ENCODE measurements at places on chromosomes 13 and 19. TPM values are rescaled to one million over a fixed set of nuclear protein-coding genes. Genes with fewer than 3 reads are reported as not detected.
A peak's percentile ranks its signal among the peaks of the same experiment; 100 is the strongest.

The FFAR2 gene
- 0.44 TPM for total RNA-seq

The GNG7 gene
- total RNA-seq: 45.9 TPM

DNA sequence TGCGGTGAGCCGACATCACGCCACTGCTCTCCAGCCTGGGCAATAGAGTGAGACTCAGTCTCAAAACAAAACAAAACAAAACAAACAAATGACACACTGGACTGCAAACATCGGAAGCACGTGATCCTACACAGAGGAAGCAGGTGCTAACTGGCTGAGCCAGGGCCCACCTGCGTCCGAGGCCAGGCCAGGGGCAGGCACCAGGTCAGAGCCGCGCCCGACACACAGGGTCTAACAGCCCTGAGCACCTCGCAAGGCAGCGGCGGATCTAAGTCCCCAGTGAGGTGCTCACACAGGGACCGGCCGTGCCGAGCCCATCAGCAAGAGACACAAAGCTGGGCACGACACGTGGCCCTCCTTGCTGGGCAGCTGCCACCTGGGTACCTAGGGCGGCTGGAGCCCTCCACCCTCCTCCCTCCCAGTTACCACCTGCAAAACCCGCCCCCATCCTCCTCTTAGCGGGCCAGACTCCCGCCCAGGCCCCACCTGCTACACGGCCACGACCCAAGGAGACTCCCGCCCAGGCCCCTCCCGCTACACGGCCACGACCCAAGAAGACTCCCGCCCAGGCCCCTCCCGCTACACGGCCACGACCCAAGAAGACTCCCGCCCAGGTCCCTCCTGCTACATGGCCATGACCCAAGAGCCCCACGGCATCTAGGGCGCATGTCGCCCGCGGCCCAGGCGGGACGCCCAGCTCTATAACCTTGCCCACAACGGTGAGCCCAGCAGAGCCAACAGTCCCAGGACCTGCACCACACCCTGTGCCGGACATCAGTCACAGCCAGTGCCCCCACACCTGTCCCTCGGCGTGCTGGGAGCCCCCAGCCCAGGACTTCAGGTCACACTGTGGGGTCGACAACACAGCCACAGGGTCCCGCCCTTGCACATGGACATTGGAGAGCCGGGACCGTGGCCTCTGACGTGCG, 15.6 kb downstream of the AP3D1 start:
- DNase-seq: no peak

DNA sequence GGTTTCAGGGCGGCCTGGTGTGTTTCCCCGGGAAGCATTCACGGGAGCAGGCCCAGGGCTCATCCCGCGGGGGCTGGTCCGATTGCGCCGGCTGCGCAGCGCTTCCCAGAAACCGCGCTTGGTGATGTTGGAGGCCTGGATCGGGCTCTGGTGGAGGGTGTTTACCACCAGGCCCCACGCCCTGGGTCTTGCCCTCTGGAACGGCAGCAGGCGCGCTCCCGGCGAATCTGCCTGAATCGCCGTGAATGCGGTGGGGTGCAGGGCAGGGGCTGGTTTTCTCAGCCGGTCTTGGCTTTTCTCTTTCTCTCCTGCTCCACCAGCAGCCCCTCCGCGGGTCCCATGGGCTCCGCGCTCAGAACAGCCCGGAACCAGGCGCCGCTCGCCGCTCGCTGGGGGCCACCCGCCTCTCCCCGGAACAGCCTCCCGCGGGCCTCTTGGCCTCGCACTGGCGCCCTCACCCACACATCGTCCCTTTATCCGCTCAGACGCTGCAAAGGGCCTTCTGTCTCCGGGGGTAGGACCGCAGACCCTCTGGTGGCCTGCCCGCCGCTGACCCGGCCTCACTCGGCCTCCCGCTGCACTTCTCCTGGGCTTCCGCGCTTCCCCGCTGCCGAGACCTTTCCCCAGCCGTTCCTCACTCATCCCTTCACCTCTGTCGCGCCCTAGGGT, 69.4 kb upstream of the GJB6 start:
- no peak for DNase-seq

DNA sequence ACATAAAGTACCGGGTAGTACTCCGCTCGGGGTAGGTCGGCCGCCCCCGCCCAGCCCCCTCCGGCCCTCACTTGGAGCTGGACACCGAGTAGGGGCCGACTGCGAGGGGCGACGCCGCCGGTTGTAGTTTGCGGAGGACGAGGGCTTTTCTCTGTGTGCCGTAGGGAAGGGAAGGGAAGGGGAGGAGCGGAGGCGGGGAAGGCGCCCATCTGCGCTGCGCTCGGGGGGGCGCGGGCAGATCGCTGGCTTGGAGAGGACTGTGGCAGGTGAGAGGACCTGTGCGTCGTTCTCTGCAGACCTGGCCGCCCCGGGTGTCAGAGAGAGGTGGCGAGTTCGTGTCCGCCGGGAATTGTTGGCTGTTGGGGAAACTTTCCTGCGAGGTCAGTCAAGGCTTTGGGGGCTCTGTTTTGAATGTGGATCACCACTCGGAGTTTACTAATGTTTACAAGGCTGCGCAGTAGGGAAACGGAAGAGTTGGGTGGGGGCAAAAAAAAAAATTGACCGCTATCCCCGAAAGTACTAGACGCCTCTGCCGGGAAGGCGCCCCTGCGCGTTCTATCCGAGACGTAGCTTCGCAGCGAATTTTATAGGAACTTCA, 1.4 kb downstream of the ING1 start:
- DNase-seq: peak; percentile 71

Data from left cardiac atrium (tissue), 4 donors.